ENCODE measurements at places on chromosomes 7 and 10. TPM values are rescaled to one million over a fixed set of nuclear protein-coding genes. Genes with fewer than 3 reads are reported as not detected.

Gene TBC1D12
- total RNA-seq = 13.6 TPM

GRCh38 chr10:21293518-21294356 is 231.7 kb downstream of the SKIDA1 start:
- DNase-seq = no peak

- DNase-seq = no peak
Observed at GRCh38 chr7:99089914-99090629, 53.8 kb downstream of the SMURF1 start.

Gene NKX1-2
- not detected for total RNA-seq

Gene HOXA5
- total RNA-seq = 16.1 TPM

Gene PEX1
- total RNA-seq = 20.4 TPM

DNA sequence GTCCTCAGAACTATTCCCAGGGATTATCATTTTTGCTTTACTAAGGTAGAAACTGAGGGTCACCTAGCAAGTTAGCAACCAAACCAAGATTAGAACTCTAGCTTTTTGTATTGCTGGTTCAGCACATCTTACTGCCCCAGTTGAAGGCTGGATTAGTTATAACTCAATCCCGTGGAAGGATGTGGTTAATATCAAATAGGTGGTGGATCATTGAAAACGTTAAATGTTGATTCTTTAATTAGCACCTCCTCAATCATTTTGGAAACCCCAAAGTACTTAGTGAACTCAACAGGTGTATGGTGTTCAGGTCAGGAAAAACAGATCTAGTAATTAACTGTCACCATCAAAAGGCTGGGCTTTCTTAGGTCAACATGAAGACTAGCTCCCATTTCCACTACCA is 152.4 kb downstream of the ARID5B start:
- DNase-seq = no peak
